ENCODE measurements at places on chromosomes 13 and 19.

DNA sequence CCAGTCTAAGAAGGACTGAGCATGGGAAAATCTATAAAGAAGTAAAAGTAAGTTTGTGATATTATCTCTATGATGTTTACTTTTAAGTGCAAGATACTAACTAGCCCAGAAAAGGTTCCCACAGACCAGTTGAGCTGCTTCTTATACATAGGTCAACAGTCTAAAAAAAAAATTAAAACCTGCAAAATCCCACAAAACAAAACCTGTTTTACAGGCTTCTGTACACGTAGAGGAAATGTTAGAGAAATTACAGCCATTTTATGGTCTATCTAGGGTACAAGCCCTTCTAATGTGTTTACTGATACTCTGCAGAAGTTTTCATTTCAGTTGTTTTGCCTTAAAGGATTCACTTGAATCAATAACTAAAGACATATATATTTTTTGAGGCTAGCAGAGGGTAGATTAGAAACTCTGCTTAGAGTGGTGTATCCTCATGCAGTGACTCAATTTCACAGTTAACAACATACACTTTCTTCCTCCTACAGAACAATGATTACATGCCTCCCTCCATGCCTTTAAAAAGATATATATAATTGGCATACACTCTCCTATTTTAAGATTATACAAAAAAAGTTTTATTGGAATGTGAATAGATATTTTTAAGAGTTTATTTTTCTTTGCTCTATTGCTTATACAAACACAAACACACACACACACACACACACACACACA lies 43.9 kb downstream of the CAB39L start:
- DNase-seq, result no peak

DNA sequence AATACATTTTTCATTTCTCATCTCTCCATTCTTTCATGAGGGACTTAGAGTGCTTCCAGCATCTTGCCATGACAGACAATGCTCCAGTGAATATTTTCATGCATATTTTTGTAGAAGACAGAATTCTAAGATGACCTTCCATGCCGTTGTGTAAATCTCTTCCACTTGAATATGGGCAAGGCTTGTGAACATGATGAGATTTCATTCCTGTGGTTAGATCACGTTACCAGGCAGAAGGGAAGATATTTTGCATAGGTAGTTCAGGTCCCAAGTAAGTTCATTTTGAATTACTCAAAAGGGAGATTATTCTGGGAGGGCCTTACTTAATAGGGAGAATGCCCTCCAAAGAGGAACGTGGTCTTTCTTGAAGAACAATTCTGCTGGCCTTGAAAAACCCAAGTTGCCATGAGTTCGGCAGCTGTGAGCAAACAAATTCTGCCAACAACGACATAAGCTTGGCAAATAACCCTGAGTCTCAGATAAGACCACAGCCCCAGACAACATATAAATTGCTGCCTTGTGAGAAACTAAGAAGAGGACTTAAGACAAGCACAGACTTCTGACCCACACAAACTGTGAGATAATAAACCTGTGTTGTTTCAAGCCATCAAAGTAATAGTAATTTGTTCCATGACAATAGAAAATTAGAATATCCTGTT lies 400.5 kb upstream of the GPC6 start:
- no peak for DNase-seq

DNA sequence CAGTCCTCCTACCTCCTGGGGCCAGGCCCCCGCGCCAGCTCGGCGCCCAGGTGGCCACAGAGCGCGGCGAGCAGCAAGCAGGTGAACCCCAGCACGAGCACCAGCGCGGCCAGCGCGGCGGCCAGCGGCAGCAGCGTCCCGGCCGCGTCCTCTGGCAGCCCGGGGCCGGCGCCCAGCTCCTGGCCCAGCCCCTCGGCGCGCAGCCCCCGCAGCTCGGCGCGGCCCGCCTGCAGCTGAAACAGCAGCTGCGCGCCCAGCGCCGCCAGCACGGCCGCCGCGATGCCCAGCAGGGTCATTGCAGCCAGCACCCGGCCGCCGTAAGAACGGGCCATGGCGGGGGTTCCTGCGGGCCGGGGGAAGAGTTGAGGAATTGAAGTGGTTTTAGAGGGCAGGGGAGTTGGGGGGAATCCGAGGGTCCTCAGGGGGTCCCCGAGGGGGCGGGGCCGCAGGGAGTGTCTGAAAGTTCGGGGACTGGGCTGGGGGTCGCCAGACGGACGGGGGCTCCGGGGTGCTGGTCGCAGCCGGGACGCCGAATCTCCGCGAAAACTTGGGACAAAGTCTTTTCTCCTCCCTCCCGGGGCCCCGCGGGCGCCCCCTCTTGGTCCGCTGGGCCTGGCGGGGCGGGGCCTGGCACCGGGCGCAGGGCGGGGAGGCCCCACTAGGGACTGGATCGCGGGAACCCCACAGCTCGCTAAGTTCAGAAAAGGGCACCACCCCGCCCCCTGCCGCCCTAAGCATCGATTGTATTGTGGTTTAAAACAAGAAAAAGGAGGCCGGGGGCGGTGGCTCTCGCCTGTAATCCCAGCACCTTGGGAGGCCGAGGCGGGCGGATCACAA lies at the start of gene TMEM221:
Gene TMEM221, minus strand, starts transcription at position 538 of the 837 bp plus-strand sequence. Its CDS starts 206 bp downstream, at position 332.
- DNase-seq, result peak; percentile 73

- no peak for DNase-seq
These were observed 22.0 kb downstream of the EPN1 start for GRCh38 chr19:55697069-55697440.

- DNase-seq, result no peak
These were observed 97.3 kb downstream of the TDRD3 start for GRCh38 chr13:60494296-60494695.

GRCh38 chr13:32282096-32282711 lies 33.0 kb downstream of the ZAR1L start:
- DNase-seq, result no peak

DNA sequence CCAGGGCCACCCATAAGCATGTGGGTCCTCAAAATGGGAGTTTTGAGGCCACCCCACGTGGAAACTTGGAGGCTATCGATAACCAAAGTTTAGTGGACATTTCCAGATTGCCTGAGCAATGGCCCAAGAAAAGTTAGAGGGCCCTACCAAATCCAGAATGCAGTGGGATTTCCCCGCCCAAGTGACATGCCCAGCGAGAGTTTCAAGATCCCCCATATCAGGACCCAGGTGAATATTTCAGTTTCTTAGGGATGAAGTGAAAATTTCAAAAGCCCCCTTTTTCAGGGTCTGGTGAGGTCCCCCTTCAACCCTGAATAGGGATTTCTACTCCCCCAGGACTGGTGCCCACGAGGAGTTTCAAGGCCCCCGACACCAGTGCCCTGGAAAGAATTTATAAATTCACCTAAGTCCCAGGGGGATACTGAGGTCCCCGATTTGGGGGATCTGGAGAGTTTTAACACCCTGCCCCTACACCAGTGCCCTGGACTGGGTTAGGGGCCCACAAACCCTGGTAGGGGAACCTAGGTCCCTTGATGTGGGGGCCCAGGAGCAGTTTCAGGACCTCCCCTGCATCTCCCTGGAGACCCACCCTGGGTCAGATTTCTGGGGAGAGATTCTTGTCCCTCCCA lies 695 bp downstream of the BST2 start:
- DNase-seq, result no peak

GRCh38 chr19:16262618-16263017 lies 62.0 kb upstream of the KLF2 start:
- no peak for DNase-seq

DNA sequence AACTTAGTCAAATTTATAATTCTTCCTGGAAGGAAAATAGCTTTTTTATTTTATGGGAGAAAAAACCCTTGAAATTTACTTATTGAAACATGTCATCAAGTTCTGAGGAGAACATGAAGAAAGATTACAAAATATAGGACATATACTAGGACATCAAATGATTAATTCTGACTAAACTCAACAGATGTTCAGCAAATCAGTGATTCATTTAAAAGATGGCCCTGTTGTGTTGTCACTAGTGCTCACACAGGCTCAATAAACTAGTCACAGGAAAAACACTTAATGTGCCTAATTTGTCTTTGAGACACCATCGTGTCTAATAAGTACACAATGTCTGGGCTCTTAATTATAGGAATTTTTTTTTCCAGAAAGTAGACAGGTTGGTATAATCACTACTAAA lies 223.8 kb upstream of the TMTC4 start:
- no peak for DNase-seq

- DNase-seq, result no peak
These were observed 167.6 kb downstream of the DCT start for GRCh38 chr13:94311893-94312292.

- DNase-seq, result no peak
These were observed 811.5 kb upstream of the ATXN8OS start for GRCh38 chr13:69296130-69296529.

- DNase-seq, result no peak
These were observed 10.4 kb upstream of the SLC25A41 start for GRCh38 chr19:6443986-6444385.

DNA sequence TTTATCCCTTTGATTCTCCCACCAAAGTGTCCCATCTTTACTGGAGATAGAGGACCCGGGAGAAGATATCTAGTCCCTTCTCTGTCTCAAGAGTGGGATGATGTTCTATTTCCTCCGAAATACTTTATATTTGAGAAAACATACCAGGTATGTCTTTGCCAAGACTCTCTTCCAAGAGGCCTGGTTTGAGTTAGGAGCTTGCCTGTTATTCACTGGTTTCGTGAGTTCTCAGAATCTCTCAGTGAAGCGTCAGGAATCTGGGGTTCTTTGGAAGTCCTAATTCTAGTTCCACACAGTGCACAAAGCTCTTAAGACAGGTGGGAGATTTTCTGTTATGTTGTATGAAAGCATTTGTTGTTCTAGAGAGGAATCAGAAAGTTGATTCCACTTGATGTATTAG lies 182.0 kb downstream of the DNAJC15 start:
- DNase-seq, result no peak

DNA sequence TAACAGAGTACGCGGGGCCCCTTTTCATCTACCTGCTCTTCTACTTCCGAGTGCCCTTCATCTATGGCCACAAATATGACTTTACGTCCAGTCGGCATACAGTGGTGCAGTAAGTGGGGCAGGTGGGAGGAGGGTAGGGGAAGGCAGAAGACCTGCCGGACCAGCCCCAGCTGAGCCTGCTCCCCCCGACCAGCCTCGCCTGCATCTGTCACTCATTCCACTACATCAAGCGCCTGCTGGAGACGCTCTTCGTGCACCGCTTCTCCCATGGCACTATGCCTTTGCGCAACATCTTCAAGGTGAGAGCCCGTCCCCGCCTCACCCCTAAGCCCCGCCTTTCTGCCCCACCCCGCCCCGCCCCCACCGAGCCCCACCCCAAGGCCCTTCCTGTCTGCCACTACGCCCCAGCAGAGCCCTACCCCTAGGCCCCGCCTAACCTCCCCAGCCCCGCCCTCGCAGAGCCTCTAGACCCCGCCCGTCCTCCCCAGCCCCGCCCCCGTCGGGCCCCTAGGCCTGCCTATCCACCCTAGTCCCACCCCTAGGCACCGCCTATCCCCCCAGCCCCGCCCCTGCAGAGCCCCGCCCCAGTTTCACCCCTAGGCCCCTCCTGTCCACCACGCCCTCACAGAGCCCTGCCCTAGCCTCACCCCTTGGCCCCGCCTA lies 7.7 kb downstream of the NDUFB7 start:
- peak; percentile 79 for DNase-seq

DNA sequence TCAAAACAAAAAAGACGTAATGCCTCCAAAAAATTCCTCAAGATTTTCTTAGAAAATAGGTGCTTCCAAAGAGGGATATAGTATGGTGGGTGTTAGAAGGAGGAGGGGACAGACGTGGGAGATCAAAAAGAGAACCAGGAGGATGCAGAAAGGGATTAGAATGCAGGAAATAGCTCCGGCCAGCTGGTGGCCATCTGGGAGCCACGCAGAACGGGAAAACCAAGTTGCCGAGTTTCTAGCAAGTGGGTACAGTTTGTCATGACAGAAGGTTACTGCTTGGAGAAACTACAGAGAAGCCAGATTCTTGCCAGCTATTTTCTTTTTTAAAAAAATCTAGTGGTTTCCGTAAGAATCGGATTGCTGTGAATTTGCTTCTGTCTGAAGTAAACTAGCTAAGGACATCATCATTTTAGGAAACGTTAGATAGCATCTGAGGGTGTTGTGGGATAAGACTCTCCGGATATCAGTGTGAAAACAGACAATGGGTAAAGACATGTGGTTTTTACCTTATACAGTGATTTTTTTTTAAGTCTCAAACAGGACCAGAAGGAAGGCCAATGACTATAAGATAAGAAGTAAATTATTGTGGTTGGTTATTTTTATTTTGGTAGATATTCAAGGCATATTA lies 104.9 kb downstream of the HSPH1 start:
- DNase-seq, result no peak

GRCh38 chr19:3284759-3285646 lies 60.5 kb downstream of the CELF5 start:
- peak; percentile 87 for DNase-seq

DNA sequence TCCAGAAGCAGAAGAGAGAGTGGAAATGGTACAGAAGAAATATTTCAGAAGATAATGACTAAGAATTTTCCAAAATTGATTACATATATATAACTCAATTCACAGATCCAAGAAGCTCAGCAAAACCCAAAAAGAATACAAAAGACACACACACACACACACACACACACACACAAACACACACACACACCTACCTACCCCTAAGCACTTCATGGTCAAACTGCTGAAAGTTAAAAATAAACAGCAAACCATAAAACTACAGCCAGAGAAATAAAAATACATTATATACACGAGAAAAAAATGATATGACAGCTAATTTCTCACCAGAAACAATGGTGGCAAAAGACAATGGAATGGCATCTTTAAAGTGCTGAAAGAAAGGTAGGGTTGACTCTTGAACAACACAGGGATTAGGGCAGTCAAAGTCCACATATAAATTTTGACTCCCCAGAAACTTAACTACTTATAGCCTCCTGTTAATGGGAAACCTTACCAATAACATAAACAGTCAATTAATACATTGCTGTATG lies 49.2 kb downstream of the DIAPH3 start:
- DNase-seq, result no peak

DNA sequence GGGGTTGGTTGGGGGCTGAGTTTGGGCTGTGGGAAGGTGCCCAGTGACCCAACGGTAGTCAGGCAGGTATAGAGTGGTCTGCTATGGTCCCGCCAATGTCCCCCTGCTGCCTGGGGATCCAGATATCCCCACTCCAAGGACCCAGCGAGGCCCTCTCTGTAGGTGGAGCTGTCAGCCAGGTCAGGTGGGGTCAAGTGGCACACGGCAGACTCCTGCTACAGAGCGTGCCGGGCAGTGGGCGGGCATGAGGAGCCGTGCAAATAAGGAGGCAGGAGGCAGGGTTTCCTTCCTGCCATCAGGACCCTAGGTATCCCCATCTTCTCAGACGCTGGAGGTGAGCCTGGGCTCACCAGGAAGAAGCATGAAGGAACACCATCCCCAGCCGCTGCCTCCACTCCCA lies 14.9 kb downstream of the EVI5L start:
- no peak for DNase-seq

GRCh38 chr19:47310819-47311218 lies 1.2 kb downstream of the C5AR1 start:
- no peak for DNase-seq

DNA sequence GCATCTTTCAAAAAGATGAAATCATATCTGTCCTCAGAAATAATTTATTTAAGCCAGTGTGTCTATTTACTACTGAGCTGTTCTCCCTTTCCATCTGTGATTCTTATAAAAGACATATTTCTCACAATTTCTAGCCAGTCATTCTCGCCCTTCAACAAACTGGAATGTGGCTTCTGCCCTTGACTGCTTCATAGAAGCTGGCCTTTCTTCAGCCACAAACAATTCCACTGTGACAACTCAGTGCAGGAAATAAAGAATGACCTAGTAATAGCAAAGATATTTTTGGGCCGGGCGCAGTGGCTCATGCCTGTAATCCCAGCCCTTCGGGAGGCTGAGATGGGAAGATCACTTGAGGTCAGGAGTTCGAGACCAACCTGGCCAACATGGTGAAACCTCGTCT lies 655.5 kb downstream of the PCDH9 start:
- DNase-seq, result no peak

- DNase-seq, result no peak
These were observed 125.2 kb downstream of the ATP11A start for GRCh38 chr13:112814905-112815585.
